ENCODE measurements at places on chromosomes 13 and 19.

DNA sequence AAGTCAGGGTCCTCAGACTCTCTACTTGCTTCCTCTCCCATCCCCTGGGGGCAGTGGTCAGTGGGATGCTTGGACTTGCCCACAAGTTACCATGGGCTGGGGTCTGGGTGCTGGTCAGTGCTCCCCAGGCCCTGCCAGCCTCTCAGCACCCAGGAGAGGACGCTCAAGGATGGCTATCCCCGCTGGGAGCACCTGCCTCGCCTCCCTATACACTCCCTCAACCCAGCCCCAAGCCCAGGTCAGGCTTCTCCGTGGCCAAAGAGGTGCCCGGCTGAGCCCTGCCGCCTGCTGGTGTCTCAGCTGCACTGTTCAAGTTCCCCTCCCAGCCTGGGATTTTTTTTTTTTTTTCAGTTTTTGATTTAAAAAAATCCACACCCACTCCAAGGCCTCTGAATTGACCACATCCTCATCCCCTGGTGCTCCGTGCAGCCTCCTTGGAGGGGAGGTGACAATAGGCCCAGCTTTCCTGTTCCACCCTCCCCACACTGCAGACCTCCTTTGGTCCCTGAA is 10.8 kb downstream of the F2RL3 start:
- no peak for DNase-seq

- no peak for DNase-seq
Measured at GRCh38 chr19:51733742-51734522, 10.1 kb upstream of the HAS1 start.

- no peak for DNase-seq
Measured at GRCh38 chr13:93687261-93687660, 460.7 kb downstream of the GPC6 start.

DNA sequence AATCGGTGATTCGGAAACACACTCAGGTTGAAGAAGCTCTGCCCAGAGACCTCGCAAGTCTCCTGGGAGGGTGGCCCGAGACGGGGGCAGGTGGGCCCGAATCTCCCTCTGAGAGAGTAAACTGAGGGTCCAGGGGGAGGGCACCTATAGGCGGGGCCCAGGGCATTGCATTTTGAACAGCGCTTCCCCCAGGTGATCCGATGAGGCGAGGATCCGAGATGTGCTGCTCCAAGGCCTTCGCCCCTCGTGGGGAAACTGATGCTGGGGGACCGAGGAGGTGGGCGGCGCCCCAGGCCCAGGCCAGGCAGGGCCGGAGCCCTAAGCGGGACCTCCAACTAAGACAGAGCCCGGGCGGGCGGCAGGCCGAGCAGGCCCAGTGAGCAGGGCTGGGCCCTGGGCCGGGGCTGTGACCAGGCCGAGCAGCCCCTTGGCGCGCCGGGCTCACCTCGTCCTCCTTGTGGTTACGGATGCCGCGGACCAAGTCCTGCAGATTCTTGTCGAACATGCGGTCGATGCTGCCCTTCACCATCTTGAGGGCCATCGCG is 500 bp downstream of the AP3D1 start:
- DNase-seq: no peak

- no peak for DNase-seq
Measured at GRCh38 chr13:32415019-32415418, 12.9 kb downstream of the N4BP2L1 start.

DNA sequence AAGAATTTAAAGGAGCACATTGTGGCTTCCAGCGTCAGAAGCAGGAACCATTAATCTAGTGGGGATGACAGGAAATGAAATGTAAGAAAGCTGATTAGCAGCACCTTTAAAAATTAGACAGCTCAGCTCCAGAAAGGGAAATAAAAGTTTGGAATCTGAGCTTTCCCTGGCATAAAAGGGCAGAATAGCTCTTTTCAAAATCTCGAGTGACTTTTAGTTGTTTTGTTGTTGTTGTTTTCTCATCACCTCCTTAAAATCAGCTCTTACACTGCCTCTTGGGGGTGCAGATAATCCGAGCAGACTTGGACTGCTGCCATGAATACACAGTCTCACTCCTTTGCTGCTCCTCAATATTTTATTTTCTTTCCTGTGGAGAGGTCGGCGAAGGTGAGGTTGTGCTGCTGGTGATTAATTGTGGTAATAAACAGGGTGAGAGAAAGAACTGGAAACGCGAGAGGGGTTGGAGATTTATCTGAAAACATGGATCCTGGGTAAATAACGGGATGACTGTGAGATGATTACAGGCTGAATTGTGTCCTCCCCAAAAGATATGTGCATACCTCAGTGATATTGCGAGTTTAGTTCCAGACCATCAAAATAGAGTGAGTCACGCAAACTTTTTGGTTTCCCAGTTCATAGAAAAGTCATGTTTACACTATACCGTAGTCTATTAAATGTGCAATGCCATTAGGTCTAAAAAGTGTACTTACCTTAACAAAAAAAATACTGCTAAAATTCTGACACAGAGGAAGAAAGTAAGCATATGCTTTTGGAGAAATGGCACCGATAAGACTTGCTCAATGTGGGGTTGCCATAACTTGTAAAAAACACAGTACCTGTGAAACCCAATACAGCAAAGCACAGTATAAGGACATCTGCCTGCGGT is 787.7 kb downstream of the UQCRFS1 start:
- no peak for DNase-seq

- DNase-seq: no peak
Measured at GRCh38 chr13:97459215-97459777, 25.3 kb downstream of the RAP2A start.

DNA sequence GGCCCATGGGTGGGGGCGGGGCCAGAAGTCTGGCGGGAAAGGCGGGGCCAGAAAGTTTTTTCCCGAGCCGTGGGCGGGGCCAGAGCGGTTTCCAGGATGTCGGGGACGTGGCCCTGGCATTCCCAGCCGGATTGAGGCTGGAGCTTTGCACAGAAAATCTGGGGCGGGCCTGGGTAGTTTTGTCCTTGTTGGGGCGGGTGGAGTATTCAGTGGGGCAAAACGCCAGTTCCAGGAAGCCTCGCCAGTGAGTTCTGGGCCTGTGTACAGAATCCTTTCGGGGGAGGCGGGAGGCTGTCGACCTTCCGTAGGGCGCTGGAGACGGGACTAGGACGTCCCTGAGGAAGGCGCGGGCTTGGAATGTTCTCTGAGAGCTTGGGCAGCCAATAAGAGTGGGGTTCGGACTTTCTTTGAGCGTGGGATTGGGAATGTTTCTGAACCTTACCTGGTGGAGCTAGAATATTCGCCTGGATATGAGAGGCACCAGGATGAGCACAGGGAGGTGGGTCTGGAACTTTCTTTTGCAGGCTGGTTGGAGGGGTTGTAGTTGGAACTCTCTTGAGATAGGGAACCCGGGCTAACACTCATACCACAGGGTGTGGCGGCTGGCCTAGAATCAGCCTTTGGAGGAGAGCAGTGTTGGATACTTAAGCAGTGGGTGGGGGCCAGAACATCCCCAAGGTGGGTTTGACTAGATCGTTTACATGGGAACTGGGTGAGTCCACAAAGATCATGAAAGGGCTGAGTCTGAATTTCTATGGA is 1.3 kb downstream of the CCDC9 start:
- no peak for DNase-seq

DNA sequence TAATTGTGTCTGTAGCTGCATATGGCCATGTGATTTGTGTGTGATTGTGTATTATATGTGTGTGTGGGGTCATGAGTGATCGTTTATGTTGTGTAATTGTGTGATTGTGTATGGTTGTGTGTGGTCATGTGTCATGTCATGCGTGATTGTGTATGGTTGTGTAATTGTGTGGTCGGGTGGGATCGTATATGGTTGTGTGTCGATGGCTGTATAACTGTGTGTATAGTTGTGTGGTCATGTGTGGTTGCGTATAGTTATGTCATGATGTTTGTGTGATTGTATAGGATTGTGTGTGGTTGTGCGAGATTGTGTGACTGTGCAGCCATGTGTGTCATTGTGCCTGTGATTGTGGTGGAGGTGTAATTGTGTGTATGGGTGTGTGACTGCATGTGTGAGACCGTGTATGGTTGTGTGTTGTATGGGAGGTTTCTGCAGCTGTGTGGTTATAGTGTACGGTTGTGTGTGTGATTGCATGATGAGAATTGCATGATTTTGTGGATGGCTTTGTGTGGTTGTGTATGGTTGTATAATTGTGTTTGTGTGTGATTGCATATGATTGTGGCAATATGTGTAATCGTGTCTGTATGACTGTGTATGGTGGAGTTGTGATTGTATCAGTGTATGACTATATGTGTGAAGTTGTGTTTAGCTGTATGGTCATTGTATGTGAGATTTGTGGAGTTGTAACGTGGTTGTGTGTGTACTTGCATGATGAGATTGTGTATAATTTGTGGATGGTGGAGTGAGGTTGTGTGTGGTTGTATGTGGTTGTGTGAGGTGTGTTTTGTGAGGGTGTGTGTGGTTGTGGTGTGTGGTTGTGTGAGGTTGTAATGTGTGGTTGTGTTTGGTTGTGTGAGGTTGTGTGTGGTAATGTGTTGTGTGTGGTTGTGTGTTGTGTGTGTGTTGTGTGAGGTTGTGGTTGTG is 2.2 kb downstream of the TMPRSS9 start:
- DNase-seq: no peak

GRCh38 chr13:113393563-113394338 is 29.8 kb upstream of the GRTP1 start:
- DNase-seq: peak; percentile 62

- DNase-seq: no peak
Measured at GRCh38 chr19:4691373-4691772, 21.2 kb upstream of the MYDGF start.

GRCh38 chr13:107568181-107568580 is 647.2 kb downstream of the LIG4 start:
- DNase-seq: no peak

GRCh38 chr13:58266271-58266670 is 634.7 kb downstream of the PCDH17 start:
- no peak for DNase-seq

DNA sequence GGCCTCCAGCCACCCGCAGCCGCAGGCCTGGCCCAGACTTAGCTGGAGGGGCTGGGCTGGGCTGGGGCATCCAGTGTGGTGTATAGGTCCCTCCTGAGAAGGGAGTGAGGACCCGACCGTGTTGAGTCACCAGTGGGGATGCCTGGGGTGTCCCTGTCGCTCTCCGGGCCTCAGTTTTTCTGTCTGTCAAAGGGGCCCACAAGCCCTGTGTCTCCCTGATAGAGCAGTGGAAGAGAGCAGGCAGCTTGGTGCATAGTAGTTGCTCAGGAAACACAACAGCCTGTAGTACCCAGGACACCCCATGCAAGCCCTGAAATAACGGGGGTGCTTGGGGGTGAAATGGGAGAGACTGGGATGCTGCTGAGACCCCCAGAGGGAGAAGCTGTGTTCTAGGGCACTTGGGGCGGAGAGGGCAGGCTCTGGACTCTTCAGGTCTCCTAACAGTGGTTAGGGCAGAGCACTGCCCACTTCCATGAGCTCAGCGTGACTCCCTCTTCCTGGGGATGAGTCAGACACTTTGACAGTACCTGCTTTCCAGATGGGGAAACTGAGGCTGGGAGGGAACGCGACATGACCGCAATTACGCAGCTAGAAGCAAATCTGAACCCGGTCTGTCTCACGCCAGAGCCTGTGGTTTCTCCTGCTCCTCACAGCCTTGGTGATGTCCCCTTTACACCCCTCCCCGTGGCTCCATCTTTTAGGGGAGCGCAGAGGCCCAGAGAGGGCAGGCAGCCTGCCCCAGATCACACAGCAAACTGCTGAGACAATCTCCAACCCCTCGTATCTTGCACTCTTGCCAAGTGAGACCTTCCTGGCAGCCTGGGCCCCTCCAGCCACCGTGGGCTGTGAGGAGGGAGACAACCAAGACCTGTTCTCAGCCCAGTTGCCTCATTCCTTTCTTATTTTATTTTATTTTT is 692 bp downstream of the SULT2B1 start:
- no peak for DNase-seq
